Memory B cell (primary cell): ENCODE measurements at places on chromosomes 4 and X.

- H3K27me3 ChIP-seq, result peaks cover 13% of the 10 kb centered on the region
- no peak for DNase-seq
- no peaks in the 10 kb centered on the region for H3K36me3 ChIP-seq
- H3K4me3 ChIP-seq, result peak overlapping the region; percentile 83
- peaks cover 9% of the 10 kb centered on the region for H3K4me1 ChIP-seq
- H3K27ac ChIP-seq, result no peak overlapping the region
Observed at GRCh38 chrX:72306085-72306801, 529 bp upstream of the CITED1 start.

DNA sequence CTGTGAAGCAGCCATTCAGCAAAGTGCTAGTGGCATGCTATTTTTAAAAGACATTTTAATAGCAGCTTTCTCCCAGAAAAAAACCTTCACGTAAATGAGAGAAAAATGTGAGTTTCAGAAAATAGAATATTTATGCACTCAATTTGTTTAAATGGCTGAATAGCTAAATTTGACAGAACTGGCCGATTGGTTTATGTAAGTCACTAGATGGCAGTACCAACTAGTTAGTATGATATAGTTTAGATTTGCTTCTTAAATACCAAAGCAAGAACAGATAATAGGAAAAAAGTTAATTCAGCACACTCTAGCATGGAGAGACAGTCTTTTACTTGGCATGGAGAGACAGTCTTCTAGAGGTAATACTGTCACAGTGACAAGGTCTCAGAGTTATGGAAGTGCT is 250.1 kb downstream of the SNCA start:
- peaks cover 6% of the 10 kb centered on the region for H3K27me3 ChIP-seq
- DNase-seq, result no peak
- no peak overlapping the region for H3K27ac ChIP-seq
- H3K4me3 ChIP-seq, result no peak overlapping the region
- H3K4me1 ChIP-seq, result no peaks in the 10 kb centered on the region

DNA sequence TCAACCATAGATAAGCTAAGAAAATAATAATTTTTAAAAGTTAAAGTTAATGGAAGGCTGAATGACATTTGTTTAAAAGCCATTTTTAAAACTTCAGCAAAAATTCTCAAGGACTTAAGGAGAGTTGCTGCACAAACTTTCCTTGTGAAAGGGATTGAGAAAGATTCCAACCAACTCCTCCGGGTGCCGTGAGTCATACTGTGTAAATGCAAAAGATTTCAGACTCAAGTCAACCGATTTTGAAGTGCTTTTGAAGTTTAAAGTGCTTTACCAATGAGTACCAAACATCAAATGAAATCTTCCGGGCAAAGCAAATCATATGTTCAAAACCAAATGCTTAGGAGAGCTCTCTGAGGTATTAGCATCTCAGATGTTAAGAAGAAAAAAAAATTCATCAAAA is 31.4 kb downstream of the VCX2 start:
- H3K4me1 ChIP-seq, result no peaks in the 10 kb centered on the region
- H3K27me3 ChIP-seq, result no peaks in the 10 kb centered on the region
- H3K36me3 ChIP-seq, result no peaks in the 10 kb centered on the region
- H3K4me3 ChIP-seq, result no peak overlapping the region

DNA sequence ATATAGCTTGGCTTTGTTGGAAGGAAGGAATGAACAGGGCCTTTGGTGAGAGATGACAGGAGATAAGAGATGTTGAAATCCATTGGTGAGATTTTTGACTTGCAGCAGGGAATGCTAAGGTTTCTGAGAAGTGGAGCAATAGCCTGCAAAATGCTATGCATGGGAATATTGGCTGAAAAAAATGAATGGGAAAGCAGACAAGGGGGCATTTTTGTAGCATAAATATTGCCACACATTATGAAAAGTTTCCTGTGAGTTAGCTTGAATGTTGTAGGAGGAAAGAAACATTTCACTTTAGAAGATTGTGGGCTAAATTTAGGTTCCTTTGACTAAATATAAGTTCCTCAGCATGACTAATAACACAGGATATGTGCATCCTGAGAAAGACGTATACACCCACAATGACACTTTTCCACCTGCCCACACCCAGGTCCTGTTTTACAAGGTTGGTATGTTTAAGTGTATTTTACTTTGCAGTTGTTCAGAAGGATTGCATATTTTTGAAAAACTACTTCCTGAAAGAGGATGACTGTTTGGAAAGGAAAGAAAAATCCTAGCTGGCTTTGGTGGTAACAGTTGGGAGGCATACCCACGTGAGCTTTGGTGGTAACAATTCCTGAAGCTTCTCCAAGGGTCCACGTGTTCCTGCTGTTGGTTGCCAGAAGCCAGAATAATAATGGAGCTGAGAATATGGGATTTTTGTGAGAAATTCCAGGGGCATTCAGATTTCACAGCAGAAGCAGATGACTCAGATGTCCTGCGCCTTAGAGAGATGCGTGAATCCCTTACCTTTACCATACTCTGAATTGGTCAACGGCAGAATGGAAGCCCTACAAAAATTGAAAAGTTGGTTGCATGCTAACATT is 28.5 kb downstream of the PHEX start:
- peaks cover 33% of the 10 kb centered on the region for H3K4me1 ChIP-seq
- no peaks in the 10 kb centered on the region for H3K36me3 ChIP-seq
- peak overlapping the region; percentile 30 for H3K4me3 ChIP-seq
- H3K27me3 ChIP-seq, result no peaks in the 10 kb centered on the region
- peak overlapping the region; percentile 28 for H3K27ac ChIP-seq
- no peak for DNase-seq

DNA sequence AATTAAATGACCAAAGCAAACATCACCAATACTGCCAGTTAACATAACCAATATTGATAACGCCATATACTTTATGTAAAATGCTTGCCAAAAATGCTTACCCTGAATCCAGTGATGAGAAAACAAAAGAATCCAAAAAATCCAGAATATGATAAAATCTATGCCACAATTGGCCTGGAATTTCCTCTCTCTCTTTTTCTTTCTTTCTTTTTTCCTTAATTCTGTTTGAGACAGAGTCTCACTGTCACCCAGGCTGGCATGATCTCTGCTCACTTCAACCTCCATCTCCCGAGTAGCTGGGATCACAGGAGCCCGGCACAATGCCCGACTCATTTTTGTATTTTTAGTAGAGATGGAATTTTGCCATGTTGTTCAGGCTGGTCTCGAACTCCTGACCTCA is 9.8 kb upstream of the SLC7A11 start:
- no peaks in the 10 kb centered on the region for H3K36me3 ChIP-seq
- no peaks in the 10 kb centered on the region for H3K27me3 ChIP-seq
- no peak overlapping the region for H3K27ac ChIP-seq
- DNase-seq, result no peak

GRCh38 chrX:8890794-8891193 is 89.6 kb upstream of the FAM9A start:
- no peak overlapping the region for H3K4me3 ChIP-seq
- DNase-seq, result no peak
- H3K36me3 ChIP-seq, result peaks cover 3% of the 10 kb centered on the region
- no peak overlapping the region for H3K27ac ChIP-seq
- no peaks in the 10 kb centered on the region for H3K4me1 ChIP-seq

DNA sequence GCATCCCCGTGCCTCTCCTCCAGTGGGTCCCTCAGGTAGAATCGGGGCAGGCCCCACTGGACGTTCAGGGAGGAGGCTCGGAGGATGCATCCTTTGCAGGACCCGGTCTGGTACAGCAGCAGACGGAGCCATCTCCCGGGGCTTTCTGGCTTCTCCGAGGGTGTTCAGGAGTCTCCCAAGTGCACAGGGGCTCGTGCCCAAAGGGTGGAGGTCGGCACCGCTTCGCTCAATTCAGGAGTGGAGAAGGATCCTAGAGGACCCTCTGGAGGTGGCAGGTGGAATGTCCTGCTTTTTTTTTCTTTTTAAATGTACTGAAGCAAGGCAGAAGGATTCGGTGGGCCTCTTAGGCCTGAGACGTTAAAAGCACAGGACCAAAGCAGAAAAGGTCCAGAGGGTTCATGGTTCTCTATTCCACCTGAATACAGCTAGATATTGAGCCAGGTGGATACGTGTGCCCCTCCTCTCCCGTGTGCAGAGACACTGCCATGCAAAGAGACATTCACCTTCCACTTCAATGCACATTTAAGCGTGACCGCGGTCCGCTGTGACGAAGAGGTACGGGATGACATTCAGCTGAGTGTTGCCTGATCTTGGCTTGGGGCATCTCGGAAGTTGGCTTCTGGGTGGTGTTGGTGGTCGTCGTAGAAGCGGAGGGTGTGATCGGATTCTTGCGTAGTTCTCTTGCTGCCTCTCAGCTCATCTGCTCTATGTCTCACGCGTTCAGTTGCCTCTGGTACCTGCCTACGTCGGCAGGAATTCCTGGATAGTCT is 281.2 kb upstream of the AGTR2 start:
- peaks cover 4% of the 10 kb centered on the region for H3K4me1 ChIP-seq
- no peaks in the 10 kb centered on the region for H3K36me3 ChIP-seq
- H3K4me3 ChIP-seq, result no peak overlapping the region
- DNase-seq, result no peak
- no peak overlapping the region for H3K27ac ChIP-seq
- H3K27me3 ChIP-seq, result no peaks in the 10 kb centered on the region

GRCh38 chr4:26670903-26671537 is 87.1 kb downstream of the TBC1D19 start:
- no peaks in the 10 kb centered on the region for H3K4me1 ChIP-seq
- peaks cover 7% of the 10 kb centered on the region for H3K36me3 ChIP-seq
- H3K27me3 ChIP-seq, result no peaks in the 10 kb centered on the region
- no peak for DNase-seq
- H3K27ac ChIP-seq, result no peak overlapping the region
- H3K4me3 ChIP-seq, result no peak overlapping the region

DNA sequence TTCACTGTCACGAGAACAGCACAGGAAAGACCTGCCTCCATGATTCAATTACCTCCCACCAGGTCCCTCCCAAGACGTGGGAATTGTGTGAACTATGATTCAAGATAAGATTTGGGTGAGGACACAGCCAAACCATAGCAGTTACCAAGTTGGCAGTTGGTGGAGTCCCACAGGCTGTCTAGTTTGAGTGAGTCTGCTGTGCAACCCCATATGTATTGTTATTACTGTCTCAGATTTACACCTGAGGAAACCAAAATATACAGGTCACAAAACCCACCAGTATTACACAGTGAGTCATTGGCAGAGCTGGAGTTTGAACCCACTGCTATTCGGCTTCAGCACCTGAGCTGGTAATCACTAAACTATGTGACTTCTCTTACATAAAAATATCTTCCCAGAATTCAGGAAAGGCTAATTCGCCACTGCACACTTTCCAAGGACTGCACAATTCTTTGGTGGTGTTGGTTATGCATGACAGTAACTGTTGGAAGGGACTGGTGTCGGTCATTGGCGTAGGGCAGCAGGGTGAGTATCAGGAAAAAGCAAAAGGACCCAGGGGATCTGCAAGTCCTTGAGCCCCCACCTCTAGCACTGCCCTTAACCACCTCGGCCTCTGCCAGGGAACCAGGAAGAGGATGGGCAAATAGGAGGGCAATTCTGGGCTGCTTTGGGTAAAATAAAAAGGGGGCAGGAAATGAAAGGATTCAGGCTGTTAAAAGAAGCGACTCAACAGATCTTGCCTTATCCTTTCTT is 110.1 kb downstream of the USP46 start:
- DNase-seq, result no peak
- H3K27me3 ChIP-seq, result peaks cover 10% of the 10 kb centered on the region
- peak overlapping the region; percentile 55 for H3K27ac ChIP-seq
- no peaks in the 10 kb centered on the region for H3K36me3 ChIP-seq

DNA sequence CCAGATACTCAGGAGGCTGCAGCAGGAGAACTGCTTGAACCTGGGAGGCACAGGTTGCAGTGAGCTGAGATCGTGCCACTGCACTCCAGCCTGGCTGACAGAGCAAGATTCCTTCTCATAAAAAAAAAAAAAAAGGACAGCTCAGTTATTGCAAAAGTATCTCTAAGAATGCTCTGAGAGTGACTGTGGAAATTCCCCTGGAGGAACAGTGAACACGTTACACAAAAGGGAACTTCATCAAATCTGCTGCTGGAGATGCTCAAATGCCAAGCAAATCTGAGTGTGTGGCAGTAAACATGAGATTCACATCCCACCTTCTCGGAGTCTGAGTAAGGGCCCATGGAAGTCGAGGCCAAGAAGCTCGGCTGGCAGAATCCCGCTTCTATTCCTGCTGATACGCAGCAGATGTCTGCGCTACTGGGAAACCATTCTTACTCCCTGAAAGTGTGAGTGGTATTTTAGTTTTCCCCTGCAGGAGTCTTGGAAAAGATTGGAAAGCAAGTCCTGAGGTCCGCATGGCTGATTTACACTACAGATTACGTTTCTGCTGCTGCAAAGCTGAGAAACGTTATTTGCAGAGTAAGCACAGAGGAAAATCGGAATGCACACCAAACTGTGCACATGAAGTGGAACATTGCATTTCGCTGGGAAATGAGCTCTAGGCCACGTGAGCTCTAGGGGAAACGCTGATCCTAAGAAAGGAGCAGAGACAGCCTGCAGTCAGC is 162.9 kb downstream of the NSUN7 start:
- H3K4me3 ChIP-seq, result no peak overlapping the region
- peaks cover 16% of the 10 kb centered on the region for H3K4me1 ChIP-seq
- H3K27me3 ChIP-seq, result peaks cover 9% of the 10 kb centered on the region

DNA sequence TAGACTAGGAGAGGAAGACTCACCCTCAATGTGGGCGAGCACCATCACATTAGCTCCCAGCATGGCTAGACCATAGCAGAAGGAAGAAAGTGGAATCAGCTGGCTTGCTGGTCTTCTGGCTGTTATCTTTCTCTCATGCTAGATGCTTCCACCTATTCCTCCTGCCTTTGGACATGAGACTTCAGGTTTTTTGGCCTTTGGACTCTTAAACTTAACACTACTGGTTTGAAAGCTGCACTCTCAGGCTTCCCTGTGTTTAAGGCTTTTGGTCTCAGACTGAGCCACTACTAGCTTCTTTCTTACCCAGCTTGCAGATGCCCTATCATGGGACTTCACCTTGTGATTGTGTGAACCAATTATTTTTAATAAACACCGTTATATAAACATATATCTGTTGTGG is 39.0 kb upstream of the UGT2B4 start:
- no peaks in the 10 kb centered on the region for H3K36me3 ChIP-seq
- no peak for DNase-seq
- no peak overlapping the region for H3K27ac ChIP-seq
- H3K27me3 ChIP-seq, result peaks cover 1% of the 10 kb centered on the region
- no peaks in the 10 kb centered on the region for H3K4me1 ChIP-seq

- peaks cover 5% of the 10 kb centered on the region for H3K4me1 ChIP-seq
- DNase-seq, result no peak
- no peaks in the 10 kb centered on the region for H3K36me3 ChIP-seq
- no peak overlapping the region for H3K27ac ChIP-seq
Observed at GRCh38 chr4:158728236-158728635, 5.0 kb upstream of the PPID start.

DNA sequence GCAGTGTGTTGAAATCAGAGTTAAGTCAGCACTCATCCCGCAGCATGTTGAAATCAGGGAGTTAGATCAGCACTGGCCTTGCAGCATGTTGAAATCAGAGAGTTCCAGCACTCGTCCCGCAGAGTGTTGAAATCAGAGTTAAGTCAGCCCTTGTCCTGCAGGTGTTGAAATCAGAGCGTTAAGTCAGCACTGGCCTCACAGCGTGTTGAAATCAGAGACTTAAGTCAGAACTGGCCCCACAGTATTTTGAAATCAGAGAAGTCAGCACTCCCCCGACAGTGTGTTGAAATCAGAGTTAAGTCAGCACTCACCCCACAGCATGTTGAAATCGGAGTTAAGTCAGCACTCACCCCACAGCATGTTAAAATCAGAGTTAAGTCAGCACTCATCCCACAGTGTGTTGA is 10.9 kb upstream of the UVSSA start:
- no peak for DNase-seq
- H3K4me3 ChIP-seq, result no peak overlapping the region
- H3K36me3 ChIP-seq, result peaks cover 38% of the 10 kb centered on the region
- H3K27ac ChIP-seq, result no peak overlapping the region
- peaks cover 5% of the 10 kb centered on the region for H3K4me1 ChIP-seq
